ENCODE measurements at places on chromosomes 2 and 18.

DNA sequence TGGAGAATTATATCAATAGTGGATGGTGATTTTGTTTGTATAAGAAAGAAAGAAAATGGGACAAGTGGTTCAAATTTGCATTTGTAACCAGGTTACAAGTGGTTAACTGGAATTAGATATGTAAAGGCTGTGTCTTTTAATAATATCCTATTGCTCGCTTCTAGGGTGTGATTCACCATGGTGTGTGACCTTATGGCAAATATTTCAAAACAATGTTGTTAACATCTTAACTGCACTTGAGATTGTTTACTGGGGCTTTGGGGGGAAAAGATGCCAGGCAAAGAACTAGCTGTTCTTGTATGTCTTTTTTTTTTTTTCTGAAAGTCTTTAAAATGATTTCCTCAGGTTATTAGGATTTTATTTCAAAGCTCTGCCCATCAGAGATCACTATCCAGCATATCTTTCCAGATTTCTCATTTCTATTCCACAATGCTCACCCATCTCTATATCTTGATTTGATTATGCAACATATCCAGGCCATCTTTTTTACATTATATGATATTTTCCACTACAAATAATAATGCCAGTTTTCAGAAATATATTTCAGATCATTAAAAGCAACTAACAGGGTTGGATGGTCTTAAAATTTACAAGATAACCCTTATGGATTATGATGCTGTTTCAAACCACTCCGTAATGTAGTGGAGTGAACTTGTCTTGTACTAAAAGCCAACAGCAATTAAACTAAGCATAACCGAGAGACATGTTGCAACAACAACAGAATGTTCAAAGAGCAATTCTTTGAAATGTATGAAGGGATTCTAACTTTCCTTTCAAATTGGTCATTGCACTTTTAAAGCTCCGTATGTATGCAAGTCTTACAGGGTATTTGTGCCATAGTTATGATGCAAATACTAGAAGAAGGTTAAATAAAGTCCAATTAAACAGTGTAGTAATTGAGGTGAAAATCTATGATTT, 341.5 kb upstream of the ETAA1 start:
- no peak for DNase-seq

- no peak for DNase-seq
Measured at GRCh38 chr2:108965540-108966289, 23.3 kb downstream of the EDAR start.

GRCh38 chr2:70987386-70987785, 7.3 kb downstream of the TEX261 start:
- peak; percentile 1 for DNase-seq

- DNase-seq: no peak
Measured at GRCh38 chr2:12766421-12766879, 49.7 kb downstream of the TRIB2 start.

- DNase-seq: no peak
Measured at GRCh38 chr18:4203568-4204437, 251.3 kb downstream of the DLGAP1 start.

GRCh38 chr18:37578886-37579513, 13.4 kb upstream of the CELF4 start:
- peak; percentile 47 for DNase-seq

DNA sequence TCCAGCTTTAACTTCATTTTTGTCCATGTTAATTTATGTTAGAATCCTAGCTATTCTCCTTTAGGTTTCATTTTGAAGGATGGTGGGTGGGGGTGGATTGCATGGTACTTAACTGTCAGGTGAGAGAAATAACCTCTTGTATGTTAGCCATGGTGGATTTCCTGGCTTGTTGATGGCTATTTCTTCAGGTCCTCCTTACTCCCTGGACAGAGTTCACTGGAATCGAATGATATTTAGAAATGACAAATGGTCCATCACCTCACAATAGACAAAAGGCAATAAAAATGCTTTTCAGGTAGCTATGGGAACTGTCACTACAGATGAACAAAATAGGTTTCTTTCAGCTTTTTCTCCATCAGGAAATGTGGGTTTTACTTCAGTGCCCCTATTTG, 91.7 kb downstream of the EML6 start:
- no peak for DNase-seq

GRCh38 chr2:141900826-141901225, 230.0 kb downstream of the LRP1B start:
- no peak for DNase-seq

- DNase-seq: no peak
Measured at GRCh38 chr2:239026711-239027361, 179.0 kb downstream of the TWIST2 start.

DNA sequence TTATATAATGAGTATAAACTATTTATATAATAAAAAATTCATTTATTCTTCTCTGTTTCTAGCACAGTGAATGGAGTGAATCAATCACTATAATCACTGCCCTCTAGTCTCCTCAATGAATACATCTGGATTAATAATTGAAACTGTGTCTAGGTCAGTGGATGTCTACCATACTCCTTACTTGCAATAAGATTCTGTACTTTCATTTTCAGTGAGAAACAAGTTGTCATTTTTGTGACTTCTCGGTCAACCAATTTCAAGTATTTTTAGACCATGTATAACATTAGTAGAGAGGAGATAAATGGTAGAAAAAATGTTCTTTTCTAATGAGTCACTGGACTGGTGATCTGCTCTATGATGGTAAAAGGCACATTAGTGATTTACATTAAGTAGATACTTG, 799.6 kb upstream of the CHAC2 start:
- DNase-seq: no peak

- no peak for DNase-seq
Measured at GRCh38 chr2:224030786-224031185, 8.3 kb downstream of the SERPINE2 start.

- no peak for DNase-seq
Measured at GRCh38 chr2:233115741-233116140, 55.6 kb downstream of the INPP5D start.

DNA sequence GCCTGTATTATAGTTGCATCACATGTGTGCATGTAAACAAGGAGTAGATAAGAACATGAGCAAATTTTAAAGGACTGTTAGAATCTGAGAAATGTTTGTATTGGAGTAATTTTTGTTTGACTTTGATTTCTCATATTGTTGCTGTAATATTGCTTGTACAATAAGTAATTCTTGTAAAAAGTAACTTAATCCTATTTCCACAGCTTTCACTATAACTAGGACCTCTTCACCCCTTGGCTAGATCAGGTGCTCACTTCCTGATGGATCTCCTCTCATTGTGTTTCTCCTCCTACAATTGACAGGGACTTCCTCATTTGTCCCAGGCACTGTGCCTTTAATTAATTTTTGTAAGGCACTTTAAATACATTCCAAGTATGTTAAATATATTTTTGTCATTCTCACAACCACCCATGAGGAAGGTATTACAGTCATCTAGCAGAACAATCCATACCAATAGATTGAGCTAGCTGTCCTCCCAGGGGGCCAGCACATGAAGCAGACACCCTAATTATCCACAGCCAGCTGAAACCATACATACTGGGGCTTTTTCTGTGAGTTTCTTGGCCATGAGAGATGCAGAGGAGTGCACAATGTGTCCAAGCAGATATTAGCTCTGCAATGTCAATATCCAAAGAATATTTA, 359.5 kb upstream of the ACVR2A start:
- no peak for DNase-seq

GRCh38 chr2:240836781-240837467, 16.9 kb upstream of the KIF1A start:
- peak; percentile 93 for DNase-seq

DNA sequence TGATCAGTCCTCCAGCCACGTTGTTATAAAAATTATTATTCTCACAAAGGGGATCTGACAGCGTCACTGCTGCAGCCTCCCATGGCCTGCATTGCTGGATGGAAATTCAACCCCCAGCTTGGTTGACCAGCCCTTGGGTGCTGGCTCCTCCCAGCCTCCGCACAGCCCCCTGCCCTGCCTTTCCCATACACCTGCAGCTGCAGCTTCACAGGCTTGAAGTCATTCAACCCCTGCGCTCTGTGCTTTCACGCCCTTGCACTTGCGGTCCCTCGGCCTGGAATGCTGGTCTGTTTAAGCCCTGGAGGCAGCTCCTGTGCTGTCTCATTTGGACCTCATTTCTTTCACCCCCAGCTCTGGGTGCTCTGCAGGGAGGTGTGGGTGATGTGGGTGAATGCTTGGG, 860 bp upstream of the CD8A start:
- no peak for DNase-seq

- DNase-seq: no peak
Measured at GRCh38 chr2:56109994-56110393, 73.8 kb upstream of the CCDC85A start.

DNA sequence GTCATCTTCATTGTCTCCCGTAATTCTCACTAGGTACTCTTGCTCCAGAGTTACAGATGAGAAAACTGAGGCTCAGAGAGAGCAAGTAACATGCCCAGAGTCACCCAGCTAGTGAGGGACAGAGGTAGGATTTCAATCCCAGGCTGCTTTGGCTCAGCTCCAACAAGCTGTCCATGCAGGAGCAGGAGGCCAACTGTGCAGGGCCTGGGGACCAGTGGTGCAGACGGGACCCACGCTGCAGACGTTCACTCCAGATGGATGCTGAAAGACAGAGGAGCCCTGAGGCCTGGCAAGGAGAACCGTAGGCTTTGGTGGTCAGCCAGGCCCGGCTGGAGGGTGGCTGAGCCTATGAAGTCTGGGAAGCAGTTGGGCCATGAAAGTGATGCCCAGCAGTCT, 102.6 kb downstream of the MCFD2 start:
- no peak for DNase-seq

DNA sequence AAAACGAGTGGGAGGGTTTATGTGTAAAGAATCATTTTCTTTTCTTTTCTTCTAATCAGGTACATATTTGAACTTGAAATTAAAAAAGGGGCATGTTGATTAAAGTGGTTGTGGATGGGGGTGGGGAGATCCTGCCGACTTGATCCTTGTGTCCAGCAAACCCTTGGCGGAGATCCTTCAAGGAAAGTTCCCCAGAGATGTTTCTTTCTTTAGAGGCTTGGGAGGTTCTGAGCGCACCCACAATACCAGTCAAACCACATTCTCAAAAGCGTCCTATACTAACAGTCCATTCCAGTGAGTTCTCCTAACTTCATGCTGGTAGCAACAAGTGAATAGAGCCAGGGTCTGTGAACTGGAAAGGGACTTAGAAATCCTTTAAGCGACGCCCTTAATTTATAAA, 49.2 kb downstream of the MYCN start:
- DNase-seq: no peak
